NCI-H1105 treated with DMSO at 0.1 percent for 48 hours (cell line): ENCODE measurements at places on chromosomes 6 and 20.

GRCh38 chr20:20321134-20321533 lies 46.8 kb upstream of the INSM1 start:
- no peak for DNase-seq

- DNase-seq, result no peak
Observed at GRCh38 chr6:137661601-137662000, 167.4 kb upstream of the OLIG3 start.

DNA sequence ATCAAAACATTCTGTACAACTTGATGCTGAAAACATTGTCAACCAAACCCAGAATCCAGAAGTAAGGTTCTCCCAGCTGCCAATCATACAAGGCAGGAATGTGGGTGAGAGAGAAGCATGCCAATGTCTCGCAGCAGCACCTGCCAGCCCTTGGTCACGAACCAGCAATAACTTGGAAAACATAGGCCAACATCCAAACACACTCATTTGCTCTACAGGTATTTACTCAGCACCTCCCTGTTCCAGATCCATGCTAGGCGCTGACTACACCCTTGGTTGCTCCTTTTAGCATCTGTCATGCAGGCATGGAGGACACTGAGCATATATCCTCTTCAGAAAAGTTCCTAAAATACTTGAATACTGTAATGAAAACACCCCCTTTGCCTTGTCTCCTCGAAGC lies 63.6 kb downstream of the FAXC start:
- DNase-seq, result no peak

GRCh38 chr6:6655805-6656251 lies 67.3 kb downstream of the LY86 start:
- DNase-seq, result no peak

GRCh38 chr6:132392270-132392646 lies 9.0 kb downstream of the MOXD1 start:
- DNase-seq, result no peak

GRCh38 chr20:2741463-2741862 lies 48.9 kb downstream of the EBF4 start:
- DNase-seq, result no peak

DNA sequence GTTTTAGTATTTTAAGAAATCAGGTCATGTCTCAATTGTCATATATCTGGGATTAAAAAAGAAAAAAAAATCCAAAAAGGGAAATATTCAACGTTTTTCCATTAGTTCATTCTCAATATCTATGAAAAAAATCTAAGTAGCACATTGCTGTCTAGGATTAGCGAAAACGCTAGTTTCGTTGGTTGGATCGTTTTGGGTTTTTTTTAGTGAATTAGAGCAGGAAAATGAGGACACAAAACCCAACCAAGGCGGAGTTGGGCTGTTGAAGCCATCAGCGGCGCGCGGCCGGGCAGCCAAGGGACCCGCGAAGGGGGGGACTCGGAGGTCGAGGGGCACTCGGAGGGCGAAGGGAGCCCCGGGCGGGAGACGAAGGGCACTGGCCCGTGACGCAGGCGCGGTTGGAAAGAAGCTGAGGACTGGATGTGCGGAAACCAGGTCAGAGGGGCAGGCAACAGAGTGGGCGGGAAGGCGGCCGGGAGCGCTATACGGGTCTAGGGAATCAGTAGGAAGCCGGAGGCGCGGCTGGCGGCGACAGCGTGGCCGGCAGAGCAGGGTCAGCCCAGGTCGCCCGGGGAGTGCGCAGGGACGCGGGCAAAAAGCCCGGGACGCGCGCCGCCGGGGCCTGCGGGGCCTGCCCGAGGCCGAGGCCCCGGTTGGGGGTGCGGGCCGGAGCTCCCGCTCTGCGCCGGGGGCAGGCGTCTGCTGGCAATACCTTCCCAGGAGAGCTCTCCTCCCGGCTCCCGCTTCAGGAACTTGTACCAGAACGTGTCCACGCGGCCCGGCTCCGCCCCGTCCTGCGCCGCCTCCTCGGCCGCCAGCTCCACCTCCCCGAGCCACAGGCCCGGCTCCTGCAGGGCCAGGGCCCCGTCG lies 599 bp downstream of the EPM2A start:
- peak; percentile 96 for DNase-seq
